Occipital lobe (tissue), 3 donors: ENCODE measurements at places on chromosomes 2 and 18.

DNA sequence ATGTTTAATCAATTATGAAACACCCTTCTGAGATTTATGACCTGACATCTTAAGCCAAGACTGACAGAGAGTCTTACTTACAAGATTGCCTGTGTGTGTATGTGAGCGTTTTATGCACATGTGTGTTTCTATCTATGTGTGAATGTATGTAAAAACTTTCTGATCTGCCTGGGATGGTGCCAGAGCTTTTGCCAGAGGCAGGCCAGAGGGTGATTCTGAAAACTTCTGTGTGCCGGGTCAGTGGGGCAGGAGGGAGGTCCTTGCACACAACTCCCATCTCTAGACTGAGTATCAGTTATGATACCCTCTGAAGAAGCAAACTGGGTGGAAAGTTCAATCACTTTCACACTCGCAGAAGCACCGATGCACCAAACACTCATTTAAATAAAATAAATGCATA is 335.0 kb upstream of the NT5C1B start:
- no peak for DNase-seq

DNA sequence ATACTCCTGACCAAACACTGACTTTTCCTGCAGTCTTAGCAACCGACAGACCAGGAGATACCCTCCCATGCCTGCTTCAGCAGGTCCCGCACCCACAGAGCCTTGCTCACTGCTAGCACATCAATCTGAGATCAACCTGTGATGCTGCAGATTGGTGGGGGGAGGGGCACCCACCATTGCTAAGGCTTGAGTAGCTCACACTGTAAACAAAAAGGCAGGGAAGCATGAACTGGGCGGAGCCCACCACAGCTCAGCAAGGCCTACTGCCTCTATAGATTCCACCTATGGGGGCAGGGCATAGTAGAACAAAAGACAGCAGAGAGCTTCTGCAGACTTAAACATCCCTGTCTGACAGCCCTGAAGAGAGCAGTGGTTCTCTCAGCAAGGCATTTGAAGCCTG is 109.7 kb downstream of the SP100 start:
- DNase-seq = no peak

- no peak for DNase-seq
Measured at GRCh38 chr2:40166006-40166405, 285.9 kb downstream of the SLC8A1 start.

- DNase-seq = peak; percentile 56
Measured at GRCh38 chr2:109322111-109322510, 193.1 kb downstream of the SH3RF3 start.

- DNase-seq = no peak
Measured at GRCh38 chr2:142142595-142142994, 11.8 kb upstream of the LRP1B start.

DNA sequence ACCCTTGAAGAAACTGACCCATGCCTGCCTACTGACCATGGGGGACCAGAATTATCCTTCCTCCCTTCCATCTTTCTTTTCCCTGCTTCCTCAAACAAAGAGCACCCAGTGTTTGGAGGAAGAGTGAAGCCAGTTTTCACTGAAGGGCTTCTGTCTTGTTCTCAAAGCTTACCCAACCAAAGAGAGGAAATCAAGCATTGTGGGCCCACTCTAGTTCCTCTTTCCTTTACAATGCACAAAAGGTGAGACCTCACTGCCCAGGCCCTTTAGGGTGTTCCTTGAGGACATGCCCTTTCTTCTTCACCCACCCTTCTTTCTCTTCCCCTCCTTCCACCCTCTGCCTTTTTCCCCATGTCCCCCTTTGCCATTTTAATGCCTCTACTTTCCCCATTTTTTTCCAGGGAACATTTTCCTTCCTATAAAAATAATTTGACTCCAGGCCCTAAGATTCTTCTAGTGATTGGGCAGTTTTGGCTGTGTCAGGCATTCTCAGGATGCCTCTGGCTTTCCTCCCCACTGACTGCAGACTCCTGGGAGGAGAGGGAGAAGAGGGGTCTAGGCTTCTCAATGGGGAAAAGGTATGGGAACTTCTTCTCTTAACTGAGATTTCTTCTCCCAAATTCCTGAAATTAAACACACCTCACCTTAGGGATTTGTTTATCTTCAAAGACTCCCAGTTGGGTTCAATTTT is 126.6 kb upstream of the RMDN2 start:
- DNase-seq = no peak

DNA sequence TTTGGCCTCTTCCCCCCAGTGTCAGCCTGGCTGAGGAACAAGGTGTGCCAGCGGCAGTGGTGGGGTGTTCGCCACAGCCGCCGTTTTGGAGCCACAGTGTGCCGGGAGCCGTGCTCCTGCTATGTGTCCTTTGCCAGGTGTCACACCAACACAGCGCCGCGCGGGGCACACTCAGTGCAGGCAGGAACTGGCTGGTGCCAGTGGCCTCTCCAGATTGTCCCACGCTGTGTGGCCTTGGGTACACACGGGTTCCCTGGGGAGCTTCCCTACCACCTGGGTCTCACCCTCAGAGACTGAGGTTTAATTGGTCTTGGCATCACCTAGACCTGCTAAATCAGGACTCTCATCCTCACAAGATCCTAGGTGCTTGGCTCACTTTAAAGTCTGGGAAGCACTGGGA is 171.6 kb downstream of the LDLRAD4 start:
- no peak for DNase-seq

GRCh38 chr2:27891673-27892105 is 1.2 kb downstream of the BABAM2 start:
- no peak for DNase-seq

DNA sequence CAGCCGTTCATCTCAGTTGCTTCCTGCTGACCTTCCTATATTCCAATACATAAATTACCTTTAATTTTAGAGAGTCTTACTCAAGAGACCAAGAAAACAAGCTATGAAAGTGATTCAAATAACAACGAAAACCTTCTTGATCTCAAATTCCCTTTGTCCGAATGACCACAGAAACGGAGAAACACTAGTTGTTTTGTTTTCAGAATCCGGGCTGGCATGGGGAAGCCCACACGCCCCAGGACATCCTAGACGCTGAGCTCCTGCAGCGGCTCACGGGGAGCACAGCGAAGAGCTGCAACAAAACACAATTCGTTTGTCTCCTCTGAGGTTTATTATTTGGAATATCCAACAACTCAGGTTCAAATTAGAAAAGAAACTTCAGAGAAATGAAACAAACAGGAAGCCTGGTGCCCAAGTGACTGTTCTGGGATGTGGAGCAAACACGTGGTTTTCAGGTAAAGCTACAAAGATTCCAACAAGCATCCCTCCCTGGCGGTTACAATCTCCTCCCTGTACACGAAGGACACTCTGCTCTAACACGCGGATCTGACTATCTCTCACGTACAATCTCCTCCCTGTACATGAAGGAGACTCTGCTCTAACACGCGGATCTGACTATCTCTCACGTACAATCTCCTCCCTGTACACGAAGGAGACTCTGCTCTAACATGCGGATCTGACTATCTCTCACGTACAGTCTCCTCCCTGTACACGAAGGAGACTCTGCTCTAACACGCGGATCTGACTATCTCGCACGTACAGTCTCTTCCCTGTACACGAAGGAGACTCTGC is 237.5 kb downstream of the TWIST2 start:
- DNase-seq = no peak

GRCh38 chr2:239122421-239123110 is 274.7 kb downstream of the TWIST2 start:
- DNase-seq = no peak

DNA sequence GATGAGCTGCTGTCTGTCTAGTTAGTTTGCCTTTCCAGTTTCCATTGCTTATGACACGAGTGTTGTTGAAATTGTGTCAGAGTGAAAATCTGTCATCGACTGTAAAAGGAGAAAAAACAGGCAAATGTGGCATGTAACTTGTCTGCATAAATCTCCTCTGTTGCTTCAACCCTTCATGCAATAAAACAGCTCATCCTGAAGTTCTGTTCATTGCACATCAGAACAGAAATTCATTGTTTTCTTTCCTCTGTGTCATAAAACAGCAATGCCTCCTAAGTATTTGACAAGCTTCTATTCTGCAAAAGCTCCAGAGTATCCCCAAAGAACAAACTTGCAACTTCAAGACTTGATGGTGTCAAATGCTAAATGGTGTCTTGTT is 432.1 kb downstream of the MEIS1 start:
- no peak for DNase-seq

GRCh38 chr18:58635891-58636290 is 7.0 kb upstream of the ALPK2 start:
- no peak for DNase-seq

DNA sequence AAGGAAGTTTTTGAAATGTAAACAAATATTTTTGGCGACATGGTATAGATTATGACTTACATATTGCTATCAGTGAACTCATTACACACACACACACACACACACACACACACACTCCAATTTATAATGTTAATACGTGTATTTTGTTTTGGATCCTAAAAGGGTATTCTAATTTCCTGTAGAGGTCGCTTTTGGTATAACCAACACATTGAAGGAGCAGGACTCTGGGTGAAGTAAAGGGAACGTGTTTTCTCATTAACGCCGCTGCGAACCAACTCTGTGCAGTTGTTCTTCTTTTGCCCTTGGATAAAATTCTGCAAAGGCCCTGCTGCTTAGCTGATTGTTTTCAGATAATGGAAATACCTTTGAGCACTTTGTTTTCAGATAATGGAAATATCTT is 190.4 kb downstream of the PMAIP1 start:
- no peak for DNase-seq

GRCh38 chr2:234258562-234259141 is 208.2 kb downstream of the SPP2 start:
- no peak for DNase-seq

DNA sequence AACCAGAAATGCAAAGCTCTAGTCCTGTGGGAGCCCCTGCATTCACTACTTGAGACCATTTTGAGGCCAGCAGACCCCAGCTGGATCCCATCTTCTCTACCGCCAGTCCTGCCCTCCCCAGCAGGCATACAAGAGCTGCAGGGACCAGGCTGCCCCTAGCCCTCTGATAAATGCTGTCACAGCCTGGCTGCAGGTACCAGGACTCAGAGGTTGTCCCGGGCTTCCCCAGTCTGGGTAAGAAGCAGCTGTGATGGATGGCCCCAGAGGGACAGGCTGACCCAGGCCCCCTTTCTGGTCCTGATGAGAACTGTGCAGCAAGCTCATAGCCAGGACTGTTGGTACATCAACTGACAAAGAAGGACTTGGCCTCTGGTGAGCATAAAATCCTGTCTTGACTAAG is 132.9 kb upstream of the APCDD1 start:
- no peak for DNase-seq

DNA sequence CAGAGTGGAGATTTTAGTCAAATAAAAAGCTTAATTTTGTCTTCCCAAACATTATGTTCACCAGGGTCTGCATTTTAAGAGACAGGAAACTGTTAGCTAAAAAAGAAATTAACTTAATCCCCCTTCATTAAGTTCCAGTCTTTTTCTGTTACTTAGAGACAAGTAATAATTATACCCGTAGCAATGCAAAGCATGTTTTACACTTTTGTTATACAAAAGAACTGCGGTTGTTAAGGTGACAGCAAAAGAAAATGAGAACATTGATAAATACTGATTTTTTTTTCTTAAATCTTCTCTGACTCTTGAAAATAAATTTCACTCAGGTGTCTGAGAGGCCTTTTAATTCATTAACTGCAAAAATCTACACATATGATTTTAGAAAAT is 101.4 kb downstream of the MEIS1 start:
- DNase-seq = no peak

- no peak for DNase-seq
Measured at GRCh38 chr2:99729104-99730025, 239.5 kb upstream of the REV1 start.

- DNase-seq = peak; percentile 47
Measured at GRCh38 chr18:61322265-61322873, 10.9 kb upstream of the CDH20 start.

DNA sequence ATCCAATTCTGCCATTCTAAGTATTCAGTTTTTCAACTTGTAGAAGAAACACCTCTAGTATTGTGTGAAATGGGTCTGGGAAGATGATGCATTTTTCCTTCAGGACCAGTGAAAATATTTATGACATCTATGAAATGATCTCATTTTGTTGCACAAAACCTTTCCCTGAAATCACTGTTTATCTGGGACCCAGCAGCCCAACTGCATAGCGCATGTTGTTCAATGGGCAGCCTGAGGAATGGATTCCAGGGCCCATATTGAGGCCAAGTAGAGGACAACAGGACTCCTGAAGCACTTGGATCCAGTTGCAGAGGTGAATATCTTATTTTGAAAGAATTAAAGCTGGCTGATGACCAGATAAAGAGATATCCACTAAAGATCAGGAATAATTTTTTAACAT is 7.3 kb downstream of the RBMS1 start:
- no peak for DNase-seq

GRCh38 chr2:74501335-74502071 is 2.1 kb upstream of the LBX2 start:
- DNase-seq = no peak

DNA sequence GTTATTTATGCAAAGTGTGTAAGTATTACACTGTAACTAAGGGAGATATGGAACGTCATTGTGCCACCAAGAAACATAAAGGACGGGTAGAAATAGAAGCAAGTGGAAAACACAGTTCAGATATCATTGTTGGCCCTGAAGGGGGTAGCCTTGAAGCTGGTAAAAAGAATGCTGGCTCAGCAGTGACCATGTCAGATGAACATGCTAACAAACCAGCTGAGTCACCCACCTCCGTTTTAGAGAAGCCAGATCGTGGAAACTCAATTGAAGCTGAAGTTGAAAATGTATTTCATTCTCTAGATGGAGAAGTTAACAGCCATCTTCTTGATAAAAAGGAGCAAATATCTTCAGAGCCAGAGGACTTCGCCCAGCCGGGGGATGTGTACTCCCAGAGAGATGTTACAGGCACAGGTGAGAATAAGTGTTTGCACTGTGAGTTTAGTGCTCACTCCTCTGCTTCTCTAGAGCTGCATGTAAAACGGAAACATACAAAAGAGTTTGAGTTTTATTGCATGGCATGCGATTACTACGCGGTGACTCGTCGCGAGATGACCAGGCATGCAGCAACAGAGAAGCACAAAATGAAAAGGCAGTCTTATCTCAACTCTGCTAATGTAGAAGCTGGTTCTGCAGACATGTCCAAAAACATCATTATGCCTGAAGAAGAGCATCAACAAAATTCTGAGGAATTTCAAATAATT is 36.1 kb downstream of the ZNF407 start:
- DNase-seq = no peak

GRCh38 chr2:156589381-156590079 is 153.4 kb downstream of the GPD2 start:
- DNase-seq = no peak

DNA sequence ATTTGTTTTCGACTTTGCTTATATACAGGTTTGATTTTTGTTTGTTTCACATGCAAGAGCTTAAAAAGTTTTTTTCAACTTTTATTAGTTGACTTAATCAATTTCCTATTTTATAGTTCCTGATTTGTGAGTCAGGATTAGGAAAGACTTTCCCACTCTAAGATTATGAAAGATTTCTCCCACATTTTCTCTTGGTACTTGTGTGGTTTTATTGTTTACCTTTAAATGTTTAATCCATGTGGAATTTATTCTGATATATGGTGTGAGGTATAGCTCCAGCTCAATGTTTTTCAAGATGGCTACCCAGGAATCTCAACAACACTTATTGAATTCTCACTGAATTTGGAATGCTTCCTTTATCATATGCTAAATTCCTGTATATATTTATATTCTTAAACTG is 117.8 kb upstream of the LGALSL start:
- no peak for DNase-seq

GRCh38 chr18:22302144-22302543 is 115.6 kb downstream of the CTAGE1 start:
- DNase-seq = no peak
